ENCODE measurements at places on chromosomes 11 and 22. TPM values are rescaled to one million over a fixed set of nuclear protein-coding genes. Genes with fewer than 3 reads are reported as not detected.

Gene SERPING1
- 0.43 TPM for total RNA-seq

GRCh38 chr11:134740590-134741261 lies 328.7 kb upstream of the B3GAT1 start:
- DNase-seq = no peak

Gene OMP
- total RNA-seq = not detected

GRCh38 chr11:36141196-36141953 lies 147.8 kb downstream of the COMMD9 start:
- DNase-seq = no peak

DNA sequence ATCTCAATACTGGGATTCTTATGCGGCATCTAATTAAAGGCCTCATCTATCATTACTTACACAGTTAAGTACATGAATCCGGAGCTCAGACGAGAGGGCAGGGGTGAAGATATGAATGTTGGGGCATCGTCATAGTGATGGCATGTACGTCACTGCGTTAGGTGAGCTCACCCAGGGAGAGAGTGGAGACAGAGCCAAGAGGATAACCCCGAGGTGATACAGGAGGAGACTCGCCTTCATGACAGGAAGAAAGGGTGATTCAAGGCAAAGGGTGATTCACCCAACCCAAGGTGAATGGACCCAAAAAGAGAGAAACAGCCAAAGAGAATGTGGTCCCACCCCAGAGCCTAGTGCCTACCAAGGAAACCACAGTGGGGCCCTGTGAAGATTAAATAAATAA lies 132.9 kb upstream of the BLID start:
- DNase-seq = no peak
